ENCODE measurements at places on chromosomes 7 and 10.
A peak's percentile ranks its signal among the peaks of the same experiment; 100 is the strongest.

GRCh38 chr10:119279441-119279840 is 72.1 kb downstream of the GRK5 start:
- DNase-seq, result no peak

DNA sequence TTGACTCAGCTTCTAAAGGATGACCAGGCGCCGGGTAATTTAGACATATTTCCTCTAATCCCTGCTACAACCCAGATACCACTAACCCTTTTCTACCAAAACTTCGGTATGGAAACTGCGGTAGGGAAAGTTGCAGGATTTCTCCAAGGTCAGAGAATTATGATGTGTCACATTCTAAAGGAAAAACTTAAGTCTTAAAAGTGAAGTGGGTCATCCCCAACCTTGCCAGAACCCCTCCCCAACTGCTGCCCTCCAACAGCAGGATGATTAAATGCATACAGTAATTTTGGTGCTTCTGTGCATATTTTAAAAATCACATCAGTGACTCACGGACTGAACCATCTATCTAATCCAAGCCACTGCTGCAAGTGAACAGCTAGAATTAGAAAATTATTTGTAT is 52.7 kb downstream of the GRB10 start:
- no peak for DNase-seq

DNA sequence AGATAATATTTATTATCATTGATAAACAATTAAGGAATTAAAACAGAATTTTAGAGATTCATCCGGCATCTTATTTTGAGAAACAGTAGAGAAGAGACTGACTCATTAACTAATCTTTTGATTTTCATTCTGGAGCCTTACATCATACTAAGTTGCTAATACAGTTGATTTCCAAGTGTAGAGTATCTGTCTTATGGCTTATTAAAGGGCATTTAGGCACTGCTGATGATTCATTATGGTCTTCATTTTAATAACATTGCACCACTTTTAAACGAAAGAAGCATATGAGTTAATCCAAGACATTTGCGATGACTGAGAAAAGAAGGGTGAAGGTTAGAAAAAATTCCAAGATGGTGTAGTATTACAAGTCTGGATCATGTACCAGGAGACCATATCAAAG is 186.0 kb upstream of the CACNA2D1 start:
- no peak for DNase-seq

DNA sequence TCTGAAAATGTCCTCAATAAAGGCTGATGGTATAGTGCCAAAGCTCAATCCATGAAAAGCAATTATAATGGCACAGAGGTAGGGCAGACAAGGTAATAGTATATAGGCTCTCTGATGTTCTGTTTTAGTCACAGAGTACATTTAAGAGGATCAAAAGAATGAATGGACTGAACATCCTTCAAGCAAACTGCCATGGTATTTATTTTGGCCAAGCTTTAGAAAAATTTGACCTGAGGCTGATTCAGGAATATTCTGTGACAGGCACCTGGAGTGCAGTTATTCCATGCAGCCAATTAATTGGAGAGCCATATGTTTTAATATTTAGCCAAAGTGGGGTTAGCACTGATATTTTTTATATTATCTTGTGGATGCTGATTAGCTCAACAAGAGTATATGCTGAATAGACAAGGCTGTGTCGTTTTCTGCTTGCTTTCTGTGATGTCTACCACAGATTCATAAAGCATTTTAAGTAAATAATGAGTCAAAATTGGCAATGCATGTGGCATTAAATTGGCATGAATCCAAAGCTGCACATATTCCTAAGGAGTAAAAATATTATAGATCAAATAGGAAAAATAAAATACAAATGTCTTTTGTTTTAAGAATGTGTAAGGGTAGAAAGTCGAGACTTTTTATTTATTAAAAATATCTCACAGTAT is 177.4 kb downstream of the PCLO start:
- DNase-seq, result no peak

DNA sequence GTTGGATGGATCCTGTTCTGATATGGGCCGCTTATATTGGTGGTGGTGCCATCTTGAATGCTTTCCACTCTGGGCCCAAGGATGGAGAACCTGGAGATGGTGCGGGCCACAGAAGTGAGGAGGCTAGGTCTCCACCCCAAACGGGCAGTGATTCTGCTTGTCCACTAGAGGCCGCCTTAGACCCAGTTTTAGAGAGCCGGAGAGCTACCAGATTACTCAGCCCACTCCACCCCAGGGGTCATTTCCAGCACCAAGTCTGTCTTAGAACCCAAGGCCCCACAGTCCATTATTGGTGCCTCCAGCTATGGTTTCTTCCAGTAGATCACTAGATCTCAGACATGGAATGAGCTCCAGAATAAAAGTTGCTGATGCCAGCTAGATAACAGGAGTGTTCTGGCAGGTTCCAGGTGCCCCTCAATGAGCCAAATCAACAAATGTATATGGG is 11.8 kb upstream of the CAMK2G start:
- DNase-seq, result peak; percentile 67
